Activated CD8-positive, alpha-beta T cell treated with anti-CD3 and anti-CD28 coated beads, Interleukin-2, amount 10 ng/mL, durations not matched to agents 7 days and 5 days (primary cell): ENCODE measurements at places on chromosomes 6 and 20. TPM values are rescaled to one million over a fixed set of nuclear protein-coding genes. Genes with fewer than 3 reads are reported as not detected.

DNA sequence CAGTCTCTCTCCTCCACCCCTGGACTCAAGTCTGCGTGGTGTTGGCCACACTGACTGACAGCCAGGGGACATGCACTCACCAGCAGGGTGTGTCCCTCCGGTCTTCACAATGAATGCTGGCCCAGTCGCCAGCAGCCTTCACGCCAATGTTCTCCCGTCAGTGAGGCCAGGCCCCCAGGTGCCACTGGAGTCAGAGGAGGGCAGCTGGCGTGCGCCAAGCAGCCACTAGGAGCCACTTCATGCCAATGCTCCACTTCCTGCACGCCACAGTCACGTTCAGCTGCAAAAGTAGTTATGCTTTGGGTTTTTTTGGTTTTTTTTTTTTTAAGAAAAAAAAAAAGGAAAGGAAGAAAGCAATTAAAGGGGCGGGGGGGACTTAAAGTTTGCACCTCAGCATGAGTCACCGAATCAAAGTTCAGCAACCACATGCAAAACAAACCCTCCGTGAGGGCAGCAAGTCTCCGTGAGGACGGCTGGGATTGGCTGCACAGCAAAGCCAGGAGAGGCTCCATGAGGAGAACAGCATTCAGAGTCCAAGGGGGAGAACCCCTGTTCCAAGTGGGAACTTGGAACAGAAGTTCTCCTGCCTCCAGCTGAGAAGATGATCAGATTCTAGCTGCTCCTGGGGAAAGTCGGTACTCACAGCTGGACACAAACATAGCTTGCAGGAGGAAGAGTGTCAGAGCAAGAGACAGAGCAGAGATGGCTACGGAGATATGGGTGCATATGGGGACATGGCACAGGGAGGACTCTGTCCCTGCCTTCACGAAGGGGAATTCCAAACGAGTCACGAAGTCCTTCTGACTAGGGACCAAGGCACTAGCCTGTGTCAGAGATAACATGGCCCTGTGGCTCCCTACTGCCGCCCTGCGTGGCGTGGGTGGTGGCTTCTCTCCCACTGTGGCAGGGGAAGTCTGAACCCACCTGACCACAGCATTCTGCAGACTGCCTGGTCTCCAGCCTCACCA, at the start of gene ZC3H12D:
ZC3H12D (minus strand) TSS at position 282 of the 968 bp plus-strand sequence. CDS start 10,471 bp downstream, outside the sequence.
- no peaks in the 10 kb centered on the region for H3K27me3 ChIP-seq
- peak within 1 kb of the TSS; percentile 95 for H3K27ac ChIP-seq
- DNase-seq = peak; percentile 82
- H3K36me3 ChIP-seq = peaks cover 3% of the 10 kb centered on the region

Gene CLPSL2
- not detected for total RNA-seq

GRCh38 chr6:101666256-101666655, 272.7 kb downstream of the GRIK2 start:
- no peak overlapping the region for H3K27ac ChIP-seq
- no peaks in the 10 kb centered on the region for H3K27me3 ChIP-seq
- no peaks in the 10 kb centered on the region for H3K36me3 ChIP-seq

Gene UBE2C
- total RNA-seq = 251 TPM

Gene AVP
- total RNA-seq = not detected

GRCh38 chr6:22473991-22474682, 95.2 kb upstream of the HDGFL1 start:
- H3K36me3 ChIP-seq = no peaks in the 10 kb centered on the region
- no peak overlapping the region for H3K4me3 ChIP-seq
- no peak overlapping the region for H3K27ac ChIP-seq
- no peaks in the 10 kb centered on the region for H3K4me1 ChIP-seq

Gene POLR1C
- total RNA-seq = 35.4 TPM

GRCh38 chr20:53941680-53942471, 128.5 kb downstream of the BCAS1 start:
- H3K27me3 ChIP-seq = no peaks in the 10 kb centered on the region
- no peak overlapping the region for H3K4me3 ChIP-seq
- peak overlapping the region; percentile 8 for H3K27ac ChIP-seq
- H3K4me1 ChIP-seq = peaks cover 49% of the 10 kb centered on the region
- H3K36me3 ChIP-seq = no peaks in the 10 kb centered on the region

- no peaks in the 10 kb centered on the region for H3K27me3 ChIP-seq
- no peak overlapping the region for H3K4me3 ChIP-seq
- H3K36me3 ChIP-seq = no peaks in the 10 kb centered on the region
- H3K4me1 ChIP-seq = peaks cover 15% of the 10 kb centered on the region
- DNase-seq = no peak
Measured at GRCh38 chr6:142359271-142359960, 57.6 kb downstream of the ADGRG6 start.

GRCh38 chr6:33633462-33634158, 12.5 kb downstream of the ITPR3 start:
- H3K36me3 ChIP-seq = peaks cover 39% of the 10 kb centered on the region
- peak overlapping the region; percentile 46 for H3K27ac ChIP-seq
- no peaks in the 10 kb centered on the region for H3K27me3 ChIP-seq
- peak; percentile 66 for DNase-seq
- peak overlapping the region; percentile 73 for H3K4me3 ChIP-seq

DNA sequence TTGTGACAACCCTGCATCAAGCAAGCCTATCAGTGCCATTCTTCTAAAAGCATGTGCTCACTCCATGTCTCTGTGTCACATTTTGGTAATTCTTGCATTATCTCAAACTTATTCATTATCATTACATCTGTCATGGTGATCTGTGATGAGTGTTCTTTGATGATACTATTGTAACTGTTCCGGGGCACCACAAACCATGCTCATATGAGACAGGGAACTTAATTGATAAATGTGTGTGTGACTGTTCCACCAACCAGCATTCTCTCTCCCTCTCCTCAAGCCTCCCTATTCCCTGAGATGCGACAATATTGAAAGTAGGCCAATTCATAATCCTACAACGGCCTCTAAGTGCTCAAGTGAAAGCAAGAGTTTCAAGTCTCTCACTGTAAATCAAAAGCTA, 4.0 kb downstream of the HUS1B start:
- H3K27me3 ChIP-seq = no peaks in the 10 kb centered on the region
- no peak overlapping the region for H3K27ac ChIP-seq
- H3K4me1 ChIP-seq = no peaks in the 10 kb centered on the region
- H3K4me3 ChIP-seq = no peak overlapping the region
- H3K36me3 ChIP-seq = peaks cover 31% of the 10 kb centered on the region
